ENCODE measurements at places on chromosomes 6 and 20.

DNA sequence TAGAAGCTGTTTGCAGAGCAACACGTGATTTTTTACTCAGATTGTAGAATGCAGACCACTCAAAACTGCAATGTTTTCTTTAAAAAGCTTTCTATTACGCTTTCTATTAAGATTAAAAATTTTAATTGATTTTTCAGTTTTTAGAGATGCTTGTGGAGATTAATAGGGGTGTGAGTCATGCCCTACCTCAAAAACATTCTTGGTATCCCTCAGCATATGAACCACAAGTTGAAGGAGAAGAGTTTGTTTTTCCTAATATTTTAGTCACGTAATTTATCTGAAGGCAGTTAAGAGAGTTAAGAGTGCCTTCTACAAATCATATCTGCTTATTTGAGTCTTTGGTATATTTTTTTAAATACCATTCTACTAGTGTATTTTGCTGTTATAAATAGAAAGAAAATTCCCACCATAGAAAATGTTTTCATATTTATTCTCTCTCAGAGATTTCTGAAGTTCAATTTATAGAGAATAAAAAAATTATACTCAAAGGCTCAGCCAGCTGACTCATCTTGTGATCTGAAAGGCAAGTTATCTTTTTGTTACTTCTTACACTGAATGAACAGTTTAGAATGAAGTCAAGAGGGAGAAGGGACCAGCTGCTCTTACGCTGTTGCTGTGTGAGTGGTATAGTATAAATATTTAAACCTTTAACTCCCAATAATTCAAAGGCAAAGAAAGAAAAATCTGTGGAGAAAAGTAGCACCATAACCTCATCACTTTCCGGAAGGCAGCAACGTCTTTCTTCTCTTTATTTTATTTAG lies 7.6 kb downstream of the RIPOR2 start:
- DNase-seq: no peak

- DNase-seq: no peak
These were observed 75.1 kb upstream of the PTPRK start for GRCh38 chr6:128595544-128595943.

GRCh38 chr20:57399587-57400155 lies 8.5 kb downstream of the RBM38 start:
- DNase-seq: peak; percentile 34

DNA sequence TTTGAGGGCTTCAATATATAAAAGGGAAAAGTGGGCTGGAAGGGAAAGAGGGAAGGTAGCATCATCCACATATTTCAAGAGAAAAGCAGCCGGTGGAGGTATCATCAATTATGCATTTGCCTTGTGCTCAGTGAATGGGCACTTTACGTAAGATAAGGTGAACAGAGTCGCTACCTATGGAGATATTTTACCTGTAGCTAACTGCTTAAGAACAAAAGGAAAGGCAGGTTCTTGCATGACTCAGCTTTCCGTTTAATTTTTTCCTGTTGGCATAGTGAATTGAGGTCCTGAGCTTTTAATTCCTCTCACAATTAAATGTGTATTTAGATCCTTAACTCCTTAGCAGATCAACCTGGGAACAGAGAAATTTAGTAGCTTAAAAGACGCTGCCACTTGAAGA lies 25.5 kb upstream of the PLCB4 start:
- DNase-seq: no peak

DNA sequence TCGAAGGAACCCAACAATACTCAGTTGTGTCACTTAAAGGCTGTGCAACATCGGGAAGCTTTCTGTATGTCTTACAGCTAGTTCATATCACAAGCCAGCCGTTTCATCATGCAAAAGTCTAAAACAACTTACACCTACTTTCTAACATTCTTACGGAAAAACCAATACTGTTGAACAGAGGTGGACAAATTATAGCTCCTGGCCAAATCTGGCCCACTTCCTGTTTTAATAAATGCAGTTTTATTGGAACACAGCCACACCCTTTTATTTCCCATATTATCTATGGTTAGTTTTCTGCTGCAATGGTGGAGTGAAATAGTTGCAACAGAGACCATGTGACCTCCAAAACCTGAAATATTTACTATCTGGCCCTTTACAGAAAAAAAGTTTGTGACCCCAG lies 46.6 kb downstream of the MYB start:
- no peak for DNase-seq

DNA sequence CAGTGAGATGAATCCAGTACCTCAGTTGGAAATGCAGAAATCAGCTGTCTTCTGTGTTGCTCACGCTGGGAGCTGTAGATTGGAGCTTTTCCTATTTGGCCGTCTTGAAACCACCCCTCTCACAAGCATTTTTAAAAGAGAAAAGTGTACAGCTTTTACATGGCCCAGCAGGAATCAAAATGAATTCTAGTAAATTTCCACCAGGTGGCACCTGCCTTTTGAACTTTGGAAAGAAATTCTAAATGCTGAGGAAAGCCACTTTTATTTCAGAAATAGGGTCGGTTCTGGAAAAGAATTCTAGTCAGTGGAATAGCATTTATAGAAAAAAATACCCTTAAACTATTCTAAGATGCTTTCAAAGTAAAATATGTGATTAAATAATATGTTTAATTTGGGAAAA lies 647.8 kb downstream of the CD109 start:
- DNase-seq: no peak

GRCh38 chr6:44572346-44572745 lies 184.8 kb downstream of the CDC5L start:
- no peak for DNase-seq

- no peak for DNase-seq
These were observed 9.7 kb downstream of the TULP4 start for GRCh38 chr6:158321960-158322359.

- no peak for DNase-seq
These were observed 62.7 kb downstream of the DLGAP4 start for GRCh38 chr20:36368869-36369268.

DNA sequence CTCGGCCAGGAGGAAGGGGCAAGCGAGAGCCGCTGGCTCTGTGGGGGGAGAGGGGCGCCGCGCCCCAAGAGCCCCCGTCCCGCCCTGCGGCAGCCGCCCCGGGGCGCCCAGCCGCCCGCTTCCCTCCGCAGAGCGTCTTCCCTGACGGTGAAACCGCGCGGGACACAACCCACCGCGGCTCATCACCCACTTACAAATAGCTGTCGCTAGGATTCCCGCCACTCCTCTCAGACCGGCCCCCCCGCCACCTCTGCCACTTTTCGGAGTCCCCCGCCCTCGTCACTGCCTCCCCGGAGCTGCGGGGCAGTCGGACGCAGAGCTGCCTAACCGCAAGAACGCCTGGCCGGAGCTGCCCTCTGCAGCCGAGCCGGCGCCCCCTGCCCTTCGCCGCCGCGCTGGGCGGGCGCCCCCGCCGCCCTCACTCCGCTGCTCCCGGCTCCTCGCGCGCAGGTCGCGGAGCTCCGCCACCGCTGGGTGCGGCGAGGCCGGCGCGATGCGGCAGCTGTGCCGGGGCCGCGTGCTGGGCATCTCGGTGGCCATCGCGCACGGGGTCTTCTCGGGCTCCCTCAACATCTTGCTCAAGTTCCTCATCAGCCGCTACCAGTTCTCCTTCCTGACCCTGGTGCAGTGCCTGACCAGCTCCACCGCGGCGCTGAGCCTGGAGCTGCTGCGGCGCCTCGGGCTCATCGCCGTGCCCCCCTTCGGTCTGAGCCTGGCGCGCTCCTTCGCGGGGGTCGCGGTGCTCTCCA lies at the start of gene SLC35D3:
Gene SLC35D3, plus strand, starts transcription at position 366 of the 749 bp plus-strand sequence. Its CDS starts 128 bp downstream, at position 494.
- no peak for DNase-seq

- no peak for DNase-seq
These were observed 16.0 kb upstream of the ATRN start for GRCh38 chr20:3454831-3455230.

- no peak for DNase-seq
These were observed 5.2 kb downstream of the MBOAT1 start for GRCh38 chr6:20207088-20207418.

Measured in stimulated activated CD4-positive, alpha-beta T cell treated with anti-CD3 and anti-CD28 coated beads, Interleukin-15, amount 100 ng/mL, for 48 hours (primary cell).